Aorta (tissue), 5 donors: ENCODE measurements at places on chromosomes 5 and 9. TPM values are rescaled to one million over a fixed set of nuclear protein-coding genes. Genes with fewer than 3 reads are reported as not detected.

- no peaks in the 10 kb centered on the region for H3K4me1 ChIP-seq
- no peak for DNase-seq
- H3K4me3 ChIP-seq, result no peak overlapping the region
- H3K27me3 ChIP-seq, result no peaks in the 10 kb centered on the region
- no peaks in the 10 kb centered on the region for H3K36me3 ChIP-seq
These were observed 933.4 kb upstream of the PTPRD start for GRCh38 chr9:11546231-11546630.

GRCh38 chr5:160496784-160497183, 75.1 kb downstream of the PTTG1 start:
- H3K27ac ChIP-seq, result no peak overlapping the region
- H3K4me1 ChIP-seq, result no peaks in the 10 kb centered on the region
- no peak overlapping the region for H3K4me3 ChIP-seq
- no peak for DNase-seq
- H3K36me3 ChIP-seq, result no peaks in the 10 kb centered on the region

The ARSK gene
- 2.5 TPM for total RNA-seq

GRCh38 chr5:132751444-132751843, 4.2 kb downstream of the CCNI2 start:
- peak; percentile 76 for DNase-seq
- H3K4me1 ChIP-seq, result no peaks in the 10 kb centered on the region
- no peak overlapping the region for H3K4me3 ChIP-seq
- no peaks in the 10 kb centered on the region for H3K27me3 ChIP-seq
- no peaks in the 10 kb centered on the region for H3K36me3 ChIP-seq

DNA sequence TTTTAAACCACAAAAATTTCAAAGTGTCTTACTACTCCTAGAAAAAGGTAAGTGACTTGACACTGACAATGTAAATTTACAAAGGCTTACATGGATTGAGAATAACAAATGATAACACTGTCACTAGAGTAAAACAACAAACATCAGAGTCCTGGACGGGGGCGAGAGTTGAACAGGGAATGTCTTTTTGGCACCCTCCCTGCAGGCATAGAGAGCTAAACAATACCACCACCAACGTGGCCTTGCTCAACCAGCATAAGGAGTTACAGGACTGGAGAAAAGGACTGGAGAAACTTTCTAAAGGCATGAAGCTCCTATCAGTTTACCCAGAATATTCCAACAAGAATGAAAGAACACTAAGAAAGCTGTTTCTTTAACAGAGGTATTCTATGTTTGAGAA, 55.3 kb downstream of the PTBP3 start:
- H3K27ac ChIP-seq, result no peak overlapping the region
- no peak overlapping the region for H3K4me3 ChIP-seq
- H3K36me3 ChIP-seq, result no peaks in the 10 kb centered on the region
- DNase-seq, result no peak
- no peaks in the 10 kb centered on the region for H3K27me3 ChIP-seq

The PDGFRB gene
- total RNA-seq, result 217 TPM

The DMGDH gene
- 1.6 TPM for total RNA-seq

GRCh38 chr5:146675636-146676035, 159.6 kb upstream of the GPR151 start:
- no peaks in the 10 kb centered on the region for H3K27me3 ChIP-seq
- DNase-seq, result no peak
- no peak overlapping the region for H3K4me3 ChIP-seq
- no peaks in the 10 kb centered on the region for H3K4me1 ChIP-seq
- H3K27ac ChIP-seq, result no peak overlapping the region

DNA sequence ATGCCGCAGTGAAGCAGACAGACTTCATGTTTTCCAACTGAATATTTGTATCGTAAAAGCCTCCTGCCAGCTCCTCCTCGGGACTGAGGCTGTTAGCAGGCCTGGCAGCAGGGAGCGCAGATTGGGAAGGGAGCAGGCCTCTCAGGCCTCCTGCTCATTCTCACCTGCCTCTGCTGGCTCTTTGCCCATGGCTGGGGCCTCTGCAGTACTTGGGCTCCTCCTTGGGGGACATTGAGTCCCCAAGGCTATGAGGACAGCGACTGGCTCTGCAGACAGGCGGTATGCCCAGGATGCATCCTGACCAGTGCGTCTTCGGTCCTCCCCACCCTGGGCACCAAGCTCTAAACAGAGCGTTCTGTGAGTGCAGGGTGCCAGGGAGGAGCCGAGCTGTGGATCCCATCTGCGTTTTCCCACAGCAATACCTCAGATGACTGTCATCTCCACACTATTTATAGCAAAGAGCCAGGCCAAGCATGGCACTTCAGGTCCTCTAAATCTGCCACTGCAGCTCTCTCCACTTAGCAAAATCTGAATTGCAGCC, 38.7 kb downstream of the TSTD2 start:
- no peaks in the 10 kb centered on the region for H3K27me3 ChIP-seq
- peak; percentile 49 for DNase-seq
- H3K4me1 ChIP-seq, result no peaks in the 10 kb centered on the region
- peaks cover 4% of the 10 kb centered on the region for H3K36me3 ChIP-seq
- H3K27ac ChIP-seq, result no peak overlapping the region
- no peak overlapping the region for H3K4me3 ChIP-seq

The C9orf152 gene
- not detected for total RNA-seq

DNA sequence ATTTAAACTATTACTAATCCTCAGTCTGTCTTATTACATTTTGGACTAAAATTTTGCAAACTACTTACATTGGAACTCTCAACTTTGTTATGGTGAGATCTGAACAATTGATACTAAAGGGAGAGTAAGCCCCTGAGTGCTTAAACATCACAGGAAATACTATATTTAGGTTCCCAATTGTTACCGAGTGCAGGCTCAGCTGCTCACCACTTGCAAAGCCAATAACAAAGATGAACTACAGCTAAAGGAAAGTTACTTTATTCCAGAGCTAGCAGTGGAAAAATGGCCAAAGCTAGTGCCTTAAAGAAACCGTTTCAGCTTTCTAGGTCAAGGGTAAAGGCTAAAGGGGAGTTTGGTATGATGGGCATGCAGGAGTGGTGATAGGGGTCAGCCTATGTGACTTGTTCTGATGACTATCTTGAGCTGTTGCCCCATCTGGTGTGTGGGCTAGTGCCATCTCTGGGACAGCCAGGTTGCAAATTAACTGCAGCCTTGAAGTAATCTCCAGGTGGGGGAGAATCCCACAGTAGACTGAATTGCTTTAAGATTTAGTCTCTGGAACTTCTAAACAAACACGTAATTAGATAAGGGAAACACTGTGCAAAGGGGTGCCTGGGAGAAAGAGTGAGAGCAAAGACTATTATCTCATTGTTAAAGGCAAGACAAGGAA, 7.8 kb upstream of the NDUFB6 start:
- no peaks in the 10 kb centered on the region for H3K36me3 ChIP-seq
- DNase-seq, result no peak
- H3K4me3 ChIP-seq, result no peak overlapping the region
- H3K4me1 ChIP-seq, result no peaks in the 10 kb centered on the region
- no peak overlapping the region for H3K27ac ChIP-seq
- no peaks in the 10 kb centered on the region for H3K27me3 ChIP-seq

- no peak for DNase-seq
- H3K36me3 ChIP-seq, result no peaks in the 10 kb centered on the region
- no peak overlapping the region for H3K27ac ChIP-seq
- no peaks in the 10 kb centered on the region for H3K4me1 ChIP-seq
- H3K27me3 ChIP-seq, result no peaks in the 10 kb centered on the region
These were observed 24.1 kb upstream of the PCSK5 start for GRCh38 chr9:75866273-75866871.

GRCh38 chr5:95961617-95962474, at the start of gene ELL2:
Gene ELL2, minus strand, starts transcription at chr5:95961851. Its CDS starts 130 bp downstream, at chr5:95961721.
- H3K4me3 ChIP-seq, result peak within 1 kb of the TSS; percentile 79
- no peaks in the 10 kb centered on the region for H3K36me3 ChIP-seq
- DNase-seq, result peak; percentile 99

The ZNF782 gene
- total RNA-seq, result 6.7 TPM

- no peak overlapping the region for H3K4me3 ChIP-seq
- H3K27me3 ChIP-seq, result no peaks in the 10 kb centered on the region
- H3K4me1 ChIP-seq, result no peaks in the 10 kb centered on the region
These were observed 61.6 kb downstream of the ICE1 start for GRCh38 chr5:5483880-5484598.

DNA sequence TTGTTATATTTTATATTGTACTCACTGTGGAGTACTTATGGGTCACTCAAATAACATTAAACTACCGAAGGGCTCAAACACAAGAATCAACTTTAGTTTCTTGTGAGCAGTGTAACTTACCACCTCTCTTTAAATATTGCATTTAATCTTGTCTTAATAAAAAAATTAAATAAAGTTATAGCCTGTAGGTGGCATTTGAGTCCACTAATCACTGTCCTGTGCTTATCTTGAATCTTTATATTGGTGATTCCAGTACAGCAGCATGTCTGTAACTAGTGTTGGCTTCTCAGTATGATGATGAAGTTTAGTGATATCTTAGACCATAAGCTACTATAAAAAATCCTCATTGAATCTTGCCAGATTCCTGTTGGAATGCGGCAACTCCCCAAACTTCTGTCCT, 313.8 kb downstream of the FAM170A start:
- no peak for DNase-seq
- no peaks in the 10 kb centered on the region for H3K4me1 ChIP-seq
- H3K27ac ChIP-seq, result no peak overlapping the region
- no peaks in the 10 kb centered on the region for H3K36me3 ChIP-seq
- no peak overlapping the region for H3K4me3 ChIP-seq

GRCh38 chr5:87268970-87269377, 1.3 kb downstream of the RASA1 start:
- no peaks in the 10 kb centered on the region for H3K36me3 ChIP-seq
- no peak for DNase-seq
- peak overlapping the region; percentile 81 for H3K4me3 ChIP-seq

The TRIM36 gene
- total RNA-seq, result 23.9 TPM
